ENCODE measurements at places on chromosomes 16 and 17.

GRCh38 chr17:27888067-27888466 is 5.1 kb downstream of the LYRM9 start:
- DNase-seq = no peak

DNA sequence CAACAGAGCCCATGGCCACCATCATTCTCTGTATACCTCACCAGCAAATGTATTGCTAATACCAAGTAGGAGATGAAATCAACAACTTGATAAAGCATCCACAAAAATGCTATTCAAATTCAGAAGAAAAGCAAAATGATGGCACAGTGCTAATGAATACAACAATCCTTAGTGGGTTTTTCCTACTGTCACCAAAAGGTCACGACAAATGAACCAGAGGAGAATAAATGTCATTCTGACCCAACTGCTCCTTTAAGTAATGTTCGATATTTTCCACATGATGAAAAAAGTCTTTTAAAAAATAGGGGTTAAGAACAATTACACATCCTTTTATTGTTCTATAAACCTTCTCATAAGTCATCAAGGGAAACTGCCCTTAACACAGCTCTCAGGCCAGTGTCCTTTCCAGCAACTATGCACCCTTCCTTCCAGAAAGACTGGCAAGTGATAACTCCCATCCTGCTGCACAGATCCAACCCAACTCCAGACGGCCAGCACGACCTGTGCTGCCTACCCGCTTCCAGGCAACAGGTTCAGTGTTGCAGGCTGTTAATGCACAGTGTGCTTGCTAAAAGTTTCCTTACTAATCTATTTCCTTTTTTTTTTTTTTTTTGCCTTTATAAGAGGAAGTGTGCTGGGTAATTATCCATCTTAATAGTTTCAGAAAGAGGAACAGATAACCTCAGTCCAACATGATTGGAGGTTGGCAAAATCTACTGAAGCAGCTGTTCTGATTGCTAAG is 15.4 kb downstream of the FBXO31 start:
- peak; percentile 78 for DNase-seq

DNA sequence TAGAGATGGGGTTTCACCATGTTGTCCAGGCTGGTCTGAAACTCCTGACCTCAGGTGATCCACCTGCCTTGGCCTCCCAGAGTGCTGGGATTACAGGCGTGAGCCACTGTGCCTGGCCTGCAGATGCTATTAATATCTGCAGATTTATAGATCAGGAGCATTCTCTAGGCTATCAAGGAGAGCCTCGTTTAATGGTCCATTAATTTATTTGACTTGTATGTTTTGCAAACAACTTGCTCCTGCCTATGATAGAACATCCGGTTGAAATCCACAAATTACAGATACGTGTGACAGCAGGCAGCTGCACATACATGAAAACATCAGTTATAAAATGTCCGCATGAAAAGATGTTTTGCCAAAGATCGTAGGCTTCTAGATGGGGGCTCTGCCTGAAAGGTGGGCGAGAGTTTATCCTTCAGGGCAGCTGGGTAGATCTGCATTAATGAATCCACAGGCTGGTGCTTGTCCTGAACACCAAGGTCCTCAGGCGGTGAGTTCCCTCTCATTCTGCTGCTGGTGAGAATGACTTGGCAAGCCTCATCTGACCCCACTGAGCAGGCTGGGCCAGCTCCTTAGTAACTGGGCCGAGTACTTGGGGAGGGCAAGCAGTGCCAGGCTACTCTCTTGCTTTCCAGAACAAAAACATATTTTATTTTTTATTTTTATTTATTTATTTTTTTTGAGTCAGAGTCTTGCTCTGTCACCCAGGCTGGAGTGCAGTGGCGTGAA is 37.1 kb upstream of the MGAT5B start:
- no peak for DNase-seq

DNA sequence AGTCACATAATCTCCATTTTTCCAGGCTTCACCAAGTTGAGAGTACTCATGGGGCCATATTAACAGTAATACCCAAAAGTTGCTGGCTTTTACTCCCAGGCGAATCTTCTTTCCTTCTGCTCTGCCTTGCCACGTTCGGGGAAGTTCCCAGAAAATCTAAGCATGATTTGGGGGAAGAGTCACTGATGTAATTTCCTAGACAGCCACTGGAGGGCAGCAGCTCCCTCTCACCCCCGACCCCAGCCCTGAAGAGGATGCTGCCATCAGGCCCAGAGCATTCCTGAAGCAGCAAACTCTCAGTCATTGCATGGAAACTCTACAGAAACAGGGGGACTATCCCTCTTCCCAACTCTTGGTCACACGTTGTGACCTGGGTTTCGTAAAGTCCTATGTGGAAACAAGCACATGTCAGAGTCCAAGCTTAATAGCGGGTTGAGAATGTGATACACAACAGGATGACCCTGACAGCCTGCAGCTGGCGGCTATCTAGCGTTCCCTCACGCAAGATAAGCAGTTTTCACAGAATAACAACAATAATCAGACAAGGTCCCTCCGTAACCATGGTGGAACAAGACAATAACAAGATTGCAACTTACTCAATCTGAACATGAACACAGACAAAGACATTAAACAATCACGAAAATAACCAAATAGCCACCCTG is 43.8 kb upstream of the DHX40 start:
- peak; percentile 79 for DNase-seq

DNA sequence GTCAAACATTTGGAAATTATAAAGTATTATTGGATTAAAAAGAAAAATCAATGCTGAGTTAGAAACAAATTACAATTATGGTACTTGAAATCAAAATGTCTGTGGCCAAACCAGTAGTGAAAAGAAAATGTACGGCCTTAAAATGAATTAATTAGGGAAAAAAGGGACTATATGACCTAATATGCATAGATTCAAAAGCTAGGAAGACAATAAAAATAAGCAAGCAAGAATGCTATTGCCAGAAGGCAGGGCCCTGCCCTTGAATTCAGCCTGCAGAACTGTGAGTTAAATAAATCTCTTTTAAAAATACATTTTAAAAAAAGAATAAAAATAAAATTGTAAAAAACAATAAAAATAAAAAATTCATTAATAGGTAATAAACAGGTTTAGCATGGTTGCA is 88.7 kb downstream of the TRIM37 start:
- DNase-seq = no peak

GRCh38 chr16:55083052-55083451 is 152.4 kb downstream of the IRX5 start:
- DNase-seq = no peak

DNA sequence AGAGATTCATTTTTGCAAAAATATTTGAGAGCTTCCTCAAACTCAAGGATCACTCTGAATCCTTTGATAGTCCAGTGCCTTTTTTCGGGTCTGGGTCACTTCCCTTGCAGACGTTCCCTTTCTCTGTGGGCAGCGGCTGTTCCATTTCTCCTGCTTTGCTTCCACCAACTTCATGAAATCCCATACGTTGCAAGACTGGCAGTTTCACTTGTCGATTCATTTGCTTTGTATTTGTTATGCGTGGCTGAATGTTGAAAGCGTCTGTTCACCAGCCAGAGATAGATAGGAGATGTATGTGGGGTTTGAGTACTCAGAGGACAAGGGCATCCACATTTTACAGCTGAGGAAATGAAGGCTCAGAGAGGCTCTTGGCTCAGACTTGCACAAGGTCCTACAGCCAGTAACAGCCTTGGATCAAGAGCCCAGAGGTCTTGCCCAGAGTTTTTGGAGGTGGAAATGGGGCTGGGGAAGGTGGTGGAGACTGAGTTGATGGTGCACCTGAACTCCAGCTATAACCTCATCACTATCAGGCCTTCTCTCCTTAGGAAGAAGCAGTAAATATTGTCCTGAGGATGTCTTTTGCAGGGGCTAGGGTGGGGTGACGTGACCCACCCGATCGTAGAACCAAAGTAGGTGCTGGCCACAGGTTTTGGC is 1.3 kb upstream of the CCDC102A start:
- peak; percentile 75 for DNase-seq

DNA sequence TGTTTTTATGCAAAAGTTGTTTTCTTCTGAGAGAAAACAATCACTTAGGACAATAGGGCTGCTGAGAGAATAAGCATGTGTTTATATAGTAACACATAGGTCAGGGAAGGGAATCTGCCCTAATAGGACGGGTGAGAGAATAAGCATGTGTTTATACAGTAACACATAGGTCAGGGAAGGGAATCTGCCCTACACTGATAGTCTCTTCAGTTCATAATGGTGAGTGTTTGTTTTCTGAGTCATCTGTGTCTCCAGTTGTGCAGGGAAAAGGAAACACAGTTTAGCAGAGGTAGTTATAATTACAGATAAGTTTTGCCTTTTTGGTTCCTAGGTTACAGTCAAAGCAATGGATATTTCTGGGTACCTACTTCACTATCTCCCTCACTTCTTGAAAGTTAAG is 252.3 kb upstream of the CA10 start:
- no peak for DNase-seq

- DNase-seq = no peak
These were observed 7.6 kb downstream of the MYO1C start for GRCh38 chr17:1484676-1485422.

- DNase-seq = no peak
These were observed 37.2 kb downstream of the PEMT start for GRCh38 chr17:17554266-17554665.

- DNase-seq = peak; percentile 52
These were observed 4.2 kb upstream of the CORO7 start for GRCh38 chr16:4420505-4421105.

DNA sequence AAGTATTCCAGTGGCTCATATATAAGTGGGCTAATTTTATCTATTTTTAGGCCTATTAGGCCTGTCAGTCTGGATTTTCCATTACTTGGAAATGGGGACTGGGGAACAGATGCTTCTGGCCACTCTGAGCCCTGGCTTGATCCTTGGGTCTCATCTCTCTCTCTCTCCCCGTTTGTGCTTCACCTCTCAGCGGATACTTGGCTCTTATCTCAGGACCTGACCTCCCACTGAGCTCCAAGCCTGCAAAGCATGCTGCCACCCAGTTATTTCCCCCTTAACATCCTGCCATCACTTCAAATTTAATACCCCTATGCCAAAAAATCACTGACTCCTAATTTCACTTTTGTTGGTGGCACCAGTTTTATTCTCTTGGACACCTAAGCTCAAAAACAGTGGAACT is 4.2 kb downstream of the ZNF843 start:
- no peak for DNase-seq

- DNase-seq = no peak
These were observed 143.3 kb downstream of the AATF start for GRCh38 chr17:37092071-37092470.

DNA sequence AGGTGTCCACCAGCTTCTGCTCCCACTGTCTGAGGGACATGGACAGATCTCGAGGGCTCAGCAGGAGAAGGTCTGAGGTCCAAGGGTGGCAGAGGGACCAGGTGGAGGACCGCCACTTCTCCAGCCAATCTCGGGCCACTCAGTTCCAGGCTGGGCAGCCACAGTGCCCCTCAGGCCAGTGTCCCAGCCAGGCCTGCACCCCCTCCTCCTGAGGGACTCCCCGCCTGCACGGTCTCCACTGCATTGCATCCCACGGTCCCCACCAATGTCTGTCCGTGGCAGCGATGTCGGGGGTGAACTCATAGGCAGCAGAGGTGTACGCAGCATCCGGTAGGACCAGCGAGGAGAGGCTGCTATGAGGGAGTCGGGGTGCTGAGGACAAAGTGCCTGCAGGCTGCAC is 64.2 kb upstream of the DOC2B start:
- no peak for DNase-seq

- peak; percentile 77 for DNase-seq
These were observed 2.7 kb downstream of the NDUFAF8 start for GRCh38 chr17:81241648-81242420.

DNA sequence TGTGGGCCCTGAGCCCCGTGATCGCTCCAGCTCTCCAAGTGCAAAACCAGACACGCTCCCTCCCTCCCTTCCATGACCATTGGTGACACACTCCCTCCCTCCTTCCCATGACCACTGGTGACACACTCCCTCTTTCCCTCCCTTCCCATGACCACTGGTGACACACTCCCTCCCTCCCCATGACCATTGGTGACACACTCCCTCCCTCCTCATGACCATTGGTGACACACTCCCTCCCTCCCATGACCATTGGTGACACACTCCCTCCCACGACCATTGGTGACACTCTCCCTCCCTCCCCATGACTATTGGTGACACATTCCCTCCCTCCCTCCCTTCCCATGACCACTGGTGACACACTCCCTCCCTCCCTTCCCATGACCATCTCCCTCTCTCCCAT is 56.3 kb downstream of the LMF1 start:
- no peak for DNase-seq
